Activated CD4-positive, alpha-beta T cell treated with anti-CD3 and anti-CD28 coated beads, Interleukin-2, amount 50 U/mL, for 1 hour (primary cell): ENCODE measurements at places on chromosomes 6 and 20.

- DNase-seq: no peak
Observed at GRCh38 chr6:153758516-153758915, 280.5 kb upstream of the OPRM1 start.

GRCh38 chr6:168037242-168037641 is 39.8 kb downstream of the KIF25 start:
- DNase-seq: no peak

DNA sequence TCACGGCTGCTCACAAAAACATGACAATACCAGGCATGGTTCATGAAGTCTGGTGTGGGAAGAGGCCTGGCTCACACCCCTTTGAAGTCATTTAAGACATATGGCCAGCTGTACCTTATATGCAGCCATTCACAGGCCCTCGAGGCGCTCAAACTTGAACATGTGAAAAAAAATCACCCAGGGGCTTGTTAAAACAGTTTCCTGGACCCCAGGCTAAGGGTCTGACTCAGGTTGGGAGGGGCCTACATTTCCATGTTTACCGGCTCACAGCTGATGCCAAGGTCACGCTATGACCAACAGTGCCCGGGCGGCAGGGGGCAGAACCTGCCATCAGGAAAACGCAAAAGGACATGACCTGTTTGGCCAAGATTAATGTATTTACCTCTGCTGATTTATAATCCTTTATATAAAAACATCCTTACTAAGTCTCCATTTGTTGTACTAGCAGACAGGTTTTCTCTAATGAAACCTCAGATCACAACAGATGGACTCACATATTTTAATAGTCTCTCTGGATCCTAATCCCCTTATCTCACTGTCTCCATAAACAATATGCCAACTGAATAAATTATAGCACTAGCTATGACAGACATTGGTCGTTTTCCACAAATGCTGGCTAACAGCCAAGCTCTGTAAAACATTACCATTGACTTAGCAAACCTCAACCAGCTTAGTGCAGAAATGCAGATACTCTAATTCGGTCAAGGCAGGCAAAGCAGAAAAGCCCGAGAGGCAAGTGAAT is 19.9 kb downstream of the EZR start:
- no peak for DNase-seq

DNA sequence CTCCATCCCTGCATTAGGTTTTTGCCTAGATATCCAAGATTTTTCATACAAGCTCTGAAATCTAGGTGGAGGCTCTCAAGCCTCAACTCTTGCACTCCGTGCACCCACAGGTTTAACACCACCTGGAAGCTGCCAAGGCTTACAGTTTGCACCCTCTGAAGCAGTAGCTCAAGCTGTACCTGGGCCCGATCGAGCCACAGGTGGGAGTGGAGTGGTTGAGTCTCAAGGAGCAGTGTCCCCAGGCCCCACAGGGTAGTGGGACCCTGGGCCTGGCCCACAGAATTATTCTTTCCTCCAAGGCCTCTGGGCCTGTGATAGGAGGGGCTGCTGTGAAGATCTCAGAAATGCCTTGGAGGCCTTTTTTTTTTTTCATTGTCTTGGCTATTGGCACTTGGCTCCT is 973.5 kb upstream of the MAP3K7 start:
- no peak for DNase-seq

DNA sequence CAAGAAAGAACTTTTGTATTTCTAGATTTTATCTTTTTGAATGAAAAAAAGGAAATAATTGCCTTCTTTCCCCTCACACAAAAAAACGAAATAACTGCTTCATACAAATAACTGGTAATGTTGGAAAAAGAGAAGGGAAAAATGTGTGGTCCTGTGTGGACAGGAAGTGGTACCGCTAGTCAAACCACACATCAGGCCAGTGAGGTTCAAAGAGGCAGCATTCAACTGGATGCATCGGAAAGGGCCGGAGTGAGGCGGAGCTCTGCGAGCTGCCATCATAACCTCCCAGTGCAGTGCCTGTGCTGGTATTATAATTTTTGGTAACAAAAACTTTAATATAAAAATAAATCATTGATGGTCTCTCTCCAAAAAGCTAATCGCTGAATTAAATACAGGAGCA is 111.2 kb downstream of the IRF4 start:
- no peak for DNase-seq

DNA sequence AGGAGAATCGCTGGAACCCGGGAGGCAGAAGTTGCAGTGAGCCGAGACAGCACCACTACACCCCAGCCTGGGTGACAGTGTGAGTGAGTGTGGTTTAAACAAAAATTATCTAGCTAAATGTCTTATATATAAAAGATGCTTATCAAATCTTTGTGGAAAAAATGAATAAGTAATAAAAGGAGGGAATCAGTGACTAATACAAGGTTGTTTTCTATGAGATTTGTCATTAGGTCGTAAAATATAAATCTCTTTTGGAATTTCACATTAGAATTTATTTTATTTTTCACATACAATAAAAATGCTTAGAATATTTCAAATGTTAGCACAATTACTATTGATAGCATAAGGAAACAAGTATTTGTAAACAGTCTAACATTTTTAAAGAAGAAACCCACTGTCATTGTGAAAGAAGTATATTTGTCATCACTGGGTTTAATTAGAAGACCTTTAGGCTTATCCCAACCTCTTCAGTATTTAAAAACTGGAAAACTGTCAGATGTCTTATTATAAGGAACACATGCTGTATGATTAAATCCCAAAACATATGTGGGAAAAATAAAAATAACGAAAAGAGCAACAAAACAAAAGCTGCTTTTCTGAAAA is 47.1 kb downstream of the ASCC3 start:
- no peak for DNase-seq

DNA sequence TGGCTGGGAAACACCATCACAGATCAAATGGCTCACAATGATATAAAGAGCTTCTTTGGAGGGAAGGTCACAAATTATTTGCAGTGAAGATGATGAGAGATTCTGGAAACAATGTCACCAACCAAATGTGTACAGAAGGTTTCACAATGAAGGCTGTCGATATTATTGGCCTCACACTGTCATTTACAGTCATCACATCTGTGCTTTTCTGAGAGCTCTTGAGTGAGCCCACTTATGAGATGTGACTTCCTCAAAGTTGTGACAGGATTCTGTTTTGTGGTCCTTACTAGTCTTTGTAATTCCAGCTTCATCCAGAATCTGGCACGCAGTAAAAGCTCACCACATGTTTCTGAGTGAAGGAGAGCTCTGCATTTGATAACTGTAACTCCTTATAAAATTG is 133.6 kb downstream of the LMBRD1 start:
- no peak for DNase-seq

GRCh38 chr6:128606611-128607010 is 86.2 kb upstream of the PTPRK start:
- no peak for DNase-seq
